ENCODE measurements at places on chromosomes 3 and 15.

DNA sequence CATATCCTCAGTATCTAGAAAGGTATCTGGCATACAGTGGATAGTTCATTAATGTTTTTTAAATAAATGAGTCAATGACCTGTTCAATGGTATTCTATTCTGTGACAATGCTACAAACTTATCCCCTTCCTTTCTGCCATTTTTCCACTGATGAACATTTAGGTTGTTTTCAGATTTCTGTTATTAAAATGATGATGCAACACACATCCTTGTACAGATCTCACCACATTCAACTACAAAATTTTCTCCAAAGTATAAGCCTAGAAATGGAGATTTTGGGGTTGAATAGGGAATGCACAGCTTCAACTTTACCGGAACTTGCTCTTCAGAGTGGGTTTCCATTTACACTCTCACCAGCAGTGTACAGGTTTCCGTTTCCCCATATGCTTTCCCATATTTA, 210.2 kb downstream of the ISL2 start:
- no peak for DNase-seq

GRCh38 chr3:62248734-62249483, 124.4 kb downstream of the FEZF2 start:
- no peak for DNase-seq

- no peak for DNase-seq
Observed at GRCh38 chr3:155946178-155946577, 75.7 kb downstream of the GMPS start.

DNA sequence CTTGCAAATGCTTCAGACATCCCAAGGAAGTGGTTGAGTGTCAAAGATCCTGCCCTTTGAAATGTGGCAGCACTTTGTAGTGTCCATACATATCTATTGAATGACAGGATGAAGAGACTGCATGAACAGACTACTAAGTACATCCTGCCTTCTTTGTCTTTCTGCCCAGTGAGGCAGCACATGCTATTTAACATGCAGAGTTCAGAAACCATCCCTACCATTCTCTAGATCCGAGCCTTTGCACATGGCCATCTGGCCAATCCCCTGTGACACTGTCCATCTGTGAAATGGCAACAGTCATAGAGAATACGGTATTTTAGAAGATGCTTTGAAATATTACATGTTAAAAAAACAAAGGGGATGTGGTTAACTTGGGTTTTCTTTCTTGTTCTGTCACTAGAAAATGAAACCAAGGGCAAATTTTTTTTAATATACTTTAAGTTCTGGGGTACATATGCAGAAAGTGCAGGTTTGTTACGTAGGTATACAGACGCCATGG, 519.6 kb downstream of the NTRK3 start:
- no peak for DNase-seq

DNA sequence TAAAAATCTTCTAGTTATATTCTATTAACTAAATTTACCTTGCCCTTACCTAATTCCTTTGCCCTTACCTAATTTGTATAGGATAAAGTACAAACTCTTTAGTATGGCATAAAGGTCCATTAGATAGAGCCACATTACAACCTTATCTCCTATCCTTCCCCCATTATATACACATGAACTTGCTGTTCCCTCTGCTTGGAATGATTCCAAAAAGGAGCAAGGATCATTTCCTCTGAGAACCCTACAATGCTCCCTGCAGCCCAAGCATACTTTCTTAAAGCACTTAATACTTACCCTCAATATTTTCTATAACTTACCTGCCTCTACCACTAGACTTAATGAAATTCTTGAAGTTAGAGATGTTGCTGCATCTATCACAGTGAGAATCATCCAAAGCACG, 118.9 kb upstream of the CCDC54 start:
- DNase-seq, result no peak

DNA sequence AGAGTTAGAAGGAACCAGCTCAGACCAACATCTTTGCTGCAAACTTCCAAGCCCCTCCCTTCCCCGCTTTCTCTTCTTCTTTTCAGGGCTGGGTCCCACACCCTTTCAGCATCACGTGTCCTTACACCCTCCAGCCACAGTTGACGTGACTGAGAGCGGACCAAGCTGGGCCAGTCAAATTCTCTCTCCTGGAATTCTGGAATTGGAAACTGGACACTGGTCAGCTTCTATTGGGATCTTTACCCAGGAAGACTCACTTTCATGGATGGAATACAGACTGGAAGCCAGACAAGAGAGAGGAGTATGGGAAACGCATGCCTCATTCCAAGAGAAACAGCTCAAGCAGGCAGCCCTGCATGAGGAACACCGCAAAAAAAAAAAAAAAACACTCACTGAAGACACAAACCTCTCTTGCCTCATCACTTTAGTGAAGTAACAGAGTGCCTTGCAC, 12.4 kb upstream of the TPM1 start:
- no peak for DNase-seq

DNA sequence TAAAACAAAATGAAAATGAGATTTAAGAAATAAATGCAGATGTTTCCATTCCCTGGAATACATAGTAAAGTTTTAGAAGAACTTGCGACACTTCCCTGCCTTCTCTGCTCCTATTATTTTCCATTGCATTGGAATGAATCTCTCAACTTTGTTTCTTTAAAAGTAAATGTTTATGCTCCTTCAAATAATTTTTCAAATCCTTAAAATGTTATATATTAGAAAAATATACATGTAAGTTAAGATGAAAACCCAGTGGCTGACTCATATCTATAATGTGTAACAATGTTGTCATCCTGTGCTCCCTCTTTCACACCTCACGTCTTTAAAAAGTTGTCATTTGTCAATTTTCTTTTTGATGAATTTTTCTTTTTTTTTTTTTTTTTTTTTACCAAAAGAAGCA, 3.6 kb downstream of the RBMS3 start:
- no peak for DNase-seq

DNA sequence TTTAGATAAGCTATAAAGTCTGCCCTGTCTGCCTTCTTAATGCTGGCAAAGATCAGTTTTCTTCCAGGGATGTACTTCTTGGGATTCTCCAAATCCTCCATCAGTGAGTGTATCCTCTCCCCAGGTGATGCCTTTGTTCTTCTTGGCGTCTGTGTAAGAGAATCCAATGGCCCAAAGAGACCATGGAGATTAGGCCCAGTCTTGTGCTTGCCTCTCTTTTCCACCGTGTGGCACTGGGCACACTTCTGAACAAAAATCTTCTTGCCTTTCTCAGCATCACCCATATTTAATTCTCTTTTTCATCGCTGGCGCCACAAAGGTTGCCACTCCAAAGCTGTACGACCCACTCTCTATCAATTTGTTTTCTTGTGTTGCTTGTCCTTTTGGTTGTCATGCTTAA, 32.2 kb upstream of the TAMM41 start:
- no peak for DNase-seq

DNA sequence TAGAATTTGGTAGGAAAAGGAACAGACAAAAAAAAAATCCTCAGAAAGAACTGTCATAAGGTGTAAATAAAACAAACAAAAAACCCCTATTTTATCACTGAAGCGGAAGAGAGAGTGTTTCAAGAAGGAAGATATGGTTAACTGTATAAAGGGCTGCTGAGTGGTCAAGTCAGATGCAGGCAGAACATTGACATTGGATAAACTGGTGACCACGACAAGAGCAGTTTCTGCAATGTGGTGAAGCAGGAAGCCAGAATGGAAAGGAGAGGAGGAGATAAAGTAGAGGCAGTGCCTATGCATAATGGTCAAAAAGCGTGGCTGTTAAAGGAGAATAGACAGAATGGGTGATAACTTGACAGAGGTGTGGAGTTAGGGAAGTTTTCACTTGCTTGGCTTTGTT, 75.3 kb downstream of the CYP19A1 start:
- DNase-seq, result no peak

- no peak for DNase-seq
Observed at GRCh38 chr15:55255714-55256113, 33.9 kb downstream of the RAB27A start.

GRCh38 chr15:43286074-43286473, 19.3 kb upstream of the TGM5 start:
- DNase-seq, result no peak

GRCh38 chr3:27715454-27715806, 6.7 kb downstream of the EOMES start:
- DNase-seq, result no peak

GRCh38 chr3:147493666-147494065, 84.5 kb downstream of the ZIC1 start:
- no peak for DNase-seq

DNA sequence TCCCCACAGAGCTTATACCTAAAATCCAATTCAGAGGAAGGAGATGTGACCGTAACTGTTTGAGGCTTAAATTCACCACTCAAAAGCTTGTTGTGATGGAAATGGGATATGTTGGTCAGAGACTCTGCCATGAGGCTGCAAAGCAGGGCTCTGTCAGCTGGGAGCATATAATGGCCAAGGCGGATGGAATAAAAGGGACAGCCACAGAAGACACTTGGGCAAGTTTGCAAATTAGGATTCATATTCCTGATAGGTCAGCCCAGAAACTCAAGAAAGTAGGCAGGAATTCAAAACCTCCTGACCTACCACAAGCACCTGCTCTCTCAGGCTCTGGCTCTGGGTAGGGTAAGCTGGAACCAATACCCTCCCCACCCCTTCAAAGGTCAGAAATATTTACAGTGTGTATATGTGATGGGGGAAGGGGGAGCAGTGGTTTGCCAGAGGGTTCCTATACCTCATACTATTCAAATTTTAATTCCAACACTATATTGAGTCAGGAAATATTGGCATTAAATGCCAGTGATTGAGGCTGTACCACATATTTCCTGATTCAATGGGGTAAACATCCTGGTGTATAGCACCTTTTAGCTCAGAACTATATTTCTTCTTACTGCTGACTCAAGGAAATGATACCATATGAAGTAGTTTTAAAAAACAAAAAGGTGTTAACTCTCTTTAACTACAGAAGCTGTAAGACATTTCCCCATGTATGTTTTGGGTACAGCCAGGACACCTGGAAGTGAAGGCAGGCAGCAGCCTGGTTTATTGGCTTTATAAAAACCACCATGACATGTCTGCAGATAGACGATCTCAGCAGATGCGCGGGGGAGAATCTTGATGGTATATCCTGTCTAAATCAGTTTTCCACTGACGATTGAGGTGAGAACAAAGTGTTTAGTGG, 19.2 kb downstream of the FYCO1 start:
- no peak for DNase-seq

- no peak for DNase-seq
Observed at GRCh38 chr15:31556494-31557150, 230.0 kb downstream of the KLF13 start.

GRCh38 chr3:1117843-1118473, 25.1 kb downstream of the CNTN6 start:
- DNase-seq, result no peak

DNA sequence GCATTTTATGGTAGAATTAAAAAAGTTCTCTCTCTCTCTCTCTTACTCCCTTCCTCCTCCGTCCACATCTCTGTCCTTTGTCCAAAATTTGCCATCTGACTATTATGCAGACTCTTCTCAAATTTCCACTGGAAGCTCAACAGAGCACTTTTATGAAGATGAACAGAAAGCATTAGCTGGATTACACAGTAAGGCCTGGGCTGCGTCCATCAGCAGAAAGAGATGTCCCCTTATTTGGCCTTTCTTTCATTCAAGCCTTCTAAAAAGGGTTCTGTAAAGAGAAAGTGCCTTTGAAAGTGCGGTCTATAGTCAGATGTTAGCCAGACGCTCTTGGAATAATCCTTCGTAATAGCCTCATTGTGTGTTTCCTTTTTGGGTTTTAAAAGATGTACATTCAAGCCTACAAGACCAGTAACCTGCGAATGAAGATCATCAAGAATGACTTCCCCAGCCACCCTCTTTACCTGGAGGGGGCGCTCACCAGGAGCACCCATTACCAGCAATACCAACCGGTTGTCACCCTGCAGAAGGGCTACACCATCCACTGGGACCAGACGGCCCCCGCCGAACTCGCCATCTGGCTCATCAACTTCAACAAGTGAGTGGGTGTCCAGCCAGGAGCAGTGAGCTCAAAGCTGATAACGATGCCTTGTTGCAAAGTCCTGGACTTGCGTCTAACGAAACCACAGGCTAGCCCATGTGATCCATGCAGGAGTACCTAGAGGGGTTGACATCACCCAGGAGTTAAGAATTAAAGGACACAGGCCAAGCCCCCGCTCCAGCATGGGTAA, 53.1 kb downstream of the MESD start:
- no peak for DNase-seq

DNA sequence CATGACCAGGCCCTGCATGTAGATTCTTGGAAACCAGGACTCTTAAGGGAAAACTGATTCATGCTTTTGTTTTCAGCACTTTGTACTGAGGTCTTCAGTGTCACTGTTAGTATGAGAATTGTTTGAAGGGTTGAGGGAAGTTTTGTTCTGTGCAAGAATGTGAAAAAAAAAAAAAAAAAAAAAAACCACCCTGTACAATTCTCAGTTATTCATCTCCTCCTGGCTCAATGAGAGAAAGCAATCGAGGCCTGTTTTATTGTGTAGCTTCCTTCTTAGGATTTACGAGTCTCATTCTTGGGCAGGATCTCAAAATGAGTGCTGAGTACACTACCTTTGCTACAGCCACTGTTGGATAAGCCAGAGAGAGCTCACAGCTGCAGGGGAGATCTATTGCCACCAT, 469.5 kb downstream of the CNTN4 start:
- no peak for DNase-seq

- DNase-seq, result no peak
Observed at GRCh38 chr15:70502529-70502928, 260.8 kb downstream of the UACA start.

DNA sequence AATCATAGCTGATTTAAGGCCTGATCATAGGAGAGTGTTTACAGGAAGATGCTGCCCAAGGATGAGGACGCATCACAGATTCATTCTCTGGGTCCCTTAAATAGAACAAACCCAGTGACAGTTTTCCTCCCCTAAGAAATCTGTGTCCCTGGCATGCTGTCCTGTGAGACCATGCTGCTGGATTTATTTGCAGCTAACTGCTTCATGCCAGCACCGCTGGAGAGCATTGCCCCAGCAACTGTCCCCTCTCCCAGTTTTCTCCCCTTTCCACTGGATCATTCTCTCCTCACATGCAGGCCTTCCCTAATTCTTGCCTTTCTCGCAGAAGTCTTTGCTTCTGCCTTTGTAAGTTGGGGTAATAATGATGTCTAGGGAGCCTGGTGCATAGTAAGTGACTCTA, 29.3 kb upstream of the DCP1A start:
- no peak for DNase-seq

DNA sequence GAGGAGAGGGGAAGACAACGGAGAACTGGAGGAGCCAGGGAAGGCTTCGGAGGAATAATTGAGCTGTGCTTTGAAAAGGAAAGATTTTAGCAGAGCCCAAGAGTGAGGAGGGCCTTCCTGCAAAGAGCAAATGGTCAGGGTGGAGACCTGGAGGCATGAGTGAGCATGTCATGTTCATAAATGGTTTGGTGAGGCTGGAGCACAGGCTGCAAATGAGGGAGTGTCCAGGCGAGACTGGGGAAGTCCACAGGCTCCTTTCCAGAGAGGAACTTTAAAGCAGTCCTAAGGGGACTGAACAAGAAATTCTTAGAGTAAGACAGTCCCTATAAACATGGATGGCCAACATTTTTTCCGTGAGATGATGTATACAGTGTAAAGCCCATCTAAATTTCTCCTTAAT, 108.8 kb downstream of the THSD4 start:
- DNase-seq, result no peak
